ENCODE measurements at places on chromosomes 12 and 14.

DNA sequence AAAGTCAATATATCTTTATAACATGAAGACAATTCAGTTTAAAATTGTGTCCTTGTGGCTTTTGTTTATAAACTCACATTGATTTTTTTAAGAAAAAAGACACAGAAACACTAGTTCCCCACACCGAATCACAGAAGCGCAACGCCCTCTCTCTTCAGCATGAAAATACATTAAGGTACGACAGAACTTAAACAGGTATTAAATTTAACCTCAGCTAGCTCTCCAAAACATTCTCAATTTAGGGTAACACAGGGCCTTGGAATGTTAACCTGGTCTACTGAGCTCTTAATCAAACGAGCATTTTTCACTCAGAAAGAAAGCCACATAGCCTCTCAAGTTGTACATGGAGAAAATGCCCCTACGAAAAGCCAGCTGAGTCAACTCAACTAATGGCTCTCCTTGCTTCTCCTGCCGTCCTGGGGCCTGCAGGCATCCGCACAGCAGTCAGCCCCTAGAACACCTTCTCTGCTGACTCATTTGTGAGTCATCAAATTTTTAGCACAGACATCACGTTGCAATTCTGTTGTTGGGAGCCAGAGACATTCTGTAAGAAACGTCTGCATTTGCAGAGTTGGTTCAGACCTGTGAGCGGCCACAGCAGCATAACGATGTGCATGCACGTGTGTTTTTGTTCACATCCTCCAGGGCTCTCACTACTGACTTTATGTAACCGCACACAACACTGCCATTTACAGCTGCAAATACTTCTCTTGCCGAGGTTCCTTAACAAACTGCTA lies 141.6 kb downstream of the ITPR2 start:
- peak; percentile 53 for DNase-seq

- peak; percentile 94 for DNase-seq
Measured at GRCh38 chr12:116539905-116540482, 19.2 kb upstream of the MAP1LC3B2 start.

GRCh38 chr14:73750531-73750901 lies 36.3 kb upstream of the PNMA1 start:
- no peak for DNase-seq

- DNase-seq, result no peak
Measured at GRCh38 chr14:53824061-53824460, 132.6 kb downstream of the BMP4 start.

- no peak for DNase-seq
Measured at GRCh38 chr12:53166837-53167236, 13.7 kb upstream of the ZNF740 start.

GRCh38 chr12:45615268-45615667 lies 114.2 kb upstream of the ARID2 start:
- no peak for DNase-seq

DNA sequence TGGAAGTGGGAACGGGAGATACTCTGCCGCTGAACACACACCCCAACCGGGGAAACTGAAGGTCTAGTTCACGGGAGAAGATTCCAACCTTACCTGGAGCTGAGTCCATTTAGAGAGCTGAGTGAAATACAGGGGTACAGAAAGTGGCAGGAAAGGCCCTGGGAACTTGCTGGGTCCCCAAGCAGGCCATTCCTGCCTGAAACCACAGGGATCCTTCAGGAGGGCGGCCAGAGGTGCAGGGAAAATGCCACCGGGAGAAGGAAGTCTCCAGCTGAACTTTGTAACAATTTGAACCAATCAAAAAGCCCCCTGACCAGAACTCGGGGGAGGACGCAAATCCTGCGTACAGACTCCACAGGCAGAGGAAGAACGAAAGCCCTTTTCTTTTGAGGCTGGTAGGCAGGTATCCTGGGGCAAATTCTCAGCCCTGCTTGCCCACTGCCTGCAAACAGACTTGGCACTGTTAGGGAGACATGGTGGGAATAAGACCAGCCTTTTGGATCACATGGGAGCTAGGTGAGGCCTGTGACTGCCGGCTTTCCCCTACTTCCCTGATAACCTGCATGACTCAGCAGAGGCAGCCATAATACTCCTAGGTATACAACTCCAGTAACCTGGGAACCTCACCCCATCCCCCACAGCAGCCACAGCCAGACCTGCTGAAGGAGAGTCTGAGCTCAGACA lies 170.9 kb downstream of the SEC23A start:
- DNase-seq, result no peak

DNA sequence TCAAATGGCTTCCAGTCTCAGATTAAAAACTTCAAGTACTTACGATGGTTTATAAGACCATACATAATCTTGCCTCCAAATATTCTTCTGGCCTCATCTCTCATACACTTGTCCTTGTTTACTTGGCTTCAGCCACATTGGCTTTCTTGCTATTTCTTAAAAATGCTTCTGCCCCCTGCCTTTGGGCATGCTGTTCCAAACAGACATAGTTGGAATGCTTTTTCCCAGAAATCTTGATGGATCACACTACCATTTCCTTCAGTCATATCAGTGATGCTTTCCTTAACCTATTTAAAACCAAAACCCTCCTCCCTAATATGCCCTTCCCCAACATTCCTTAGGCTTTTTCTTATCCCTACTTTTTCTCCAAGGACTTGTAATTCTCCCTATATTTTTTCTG lies 74.4 kb upstream of the PAWR start:
- no peak for DNase-seq

DNA sequence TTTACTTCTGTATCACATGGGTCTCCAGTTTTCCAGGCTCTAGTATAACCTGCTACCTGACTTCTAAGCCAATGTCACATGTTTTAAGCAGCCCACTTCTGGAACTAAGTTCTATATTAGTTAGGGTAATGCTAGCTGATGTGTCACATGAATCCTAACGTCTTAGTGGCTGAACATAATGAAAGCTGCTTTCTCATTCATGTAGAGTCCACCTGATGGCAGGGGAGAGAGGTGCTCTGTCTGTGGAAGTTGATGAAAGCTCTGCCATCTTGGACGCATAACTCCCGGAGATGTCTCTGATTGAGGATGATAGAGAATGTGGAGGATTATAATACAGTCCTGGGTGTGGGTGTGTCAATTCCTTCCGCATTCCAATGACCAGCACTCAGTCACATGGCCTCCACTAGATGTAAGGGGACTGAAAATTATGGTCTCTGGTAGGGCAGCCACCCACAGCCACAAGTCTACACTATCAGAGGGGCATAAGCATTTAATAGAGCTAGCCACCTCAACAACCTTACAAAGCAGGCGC lies 234.4 kb upstream of the CRY1 start:
- no peak for DNase-seq

- DNase-seq, result no peak
Measured at GRCh38 chr12:14567351-14568162, at the start of gene PLBD1. Gene PLBD1 (minus strand): TSS chr12:14567883. CDS start chr12:14567696, 187 bp downstream.

GRCh38 chr12:45863332-45863731 lies 127.0 kb downstream of the SCAF11 start:
- DNase-seq, result no peak

DNA sequence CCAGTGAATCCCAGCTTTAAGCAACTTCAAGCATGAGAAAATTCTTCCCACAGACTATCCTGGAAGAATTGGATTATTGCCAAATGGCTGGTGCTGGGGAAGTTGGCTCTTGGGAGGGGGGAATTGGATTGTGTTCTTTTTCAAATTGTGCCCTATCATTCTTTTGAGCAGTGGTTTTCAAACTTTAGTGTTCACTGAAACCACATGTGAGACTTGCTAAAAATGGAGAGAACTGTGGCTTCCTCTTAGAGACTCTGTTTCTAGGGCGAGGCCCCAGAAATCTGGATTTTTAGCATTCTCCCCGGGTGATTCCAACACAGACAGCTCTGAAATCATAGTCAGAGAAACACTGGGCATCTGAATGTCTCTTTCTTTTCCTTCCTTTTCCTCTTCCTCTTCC lies 14.3 kb upstream of the OTUB2 start:
- DNase-seq, result no peak

DNA sequence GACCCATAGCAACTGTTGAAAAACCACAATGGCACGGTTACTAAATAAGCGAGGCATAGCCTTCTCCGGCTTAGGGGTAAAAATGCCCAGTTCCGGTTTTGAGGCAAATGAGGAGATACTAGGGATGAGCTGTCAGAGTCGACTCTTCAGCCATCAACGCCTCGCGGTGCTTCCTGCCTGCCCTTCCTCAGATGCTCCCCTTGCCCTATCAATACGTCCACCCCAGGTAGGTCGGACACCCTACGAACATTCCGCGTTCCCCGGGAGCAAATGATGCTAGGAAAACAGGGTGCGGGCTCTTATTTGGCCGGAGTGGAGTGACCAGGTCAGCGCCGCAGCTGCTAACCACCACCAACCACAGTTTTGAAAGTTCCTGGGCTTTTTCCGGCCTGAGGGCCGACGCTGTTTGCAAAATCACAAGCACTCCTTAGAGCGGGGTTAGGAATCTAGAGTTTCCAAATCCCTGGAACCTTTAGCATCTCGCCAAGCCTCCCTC lies 1.2 kb downstream of the SRSF9 start:
- DNase-seq, result peak; percentile 22

DNA sequence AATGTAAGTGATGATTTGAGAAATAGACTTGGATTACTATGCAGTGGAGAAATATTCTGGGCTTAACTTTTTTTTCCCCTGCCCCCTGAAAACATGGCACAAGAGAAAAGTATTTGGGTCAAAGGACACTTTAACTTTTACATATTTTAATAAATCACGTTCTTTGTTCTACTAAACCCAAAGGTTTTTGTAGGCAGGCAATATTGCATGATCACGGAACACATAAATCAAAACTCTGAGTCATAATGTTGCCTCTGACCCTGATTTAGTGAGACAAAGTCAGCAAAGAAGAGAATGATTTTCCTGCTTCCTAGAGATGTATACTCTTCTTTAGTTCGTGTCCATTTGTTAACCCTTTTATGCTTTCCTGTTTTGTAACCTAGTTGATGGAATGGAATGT lies 38.0 kb downstream of the ABCD2 start:
- no peak for DNase-seq

- no peak for DNase-seq
Measured at GRCh38 chr14:36028218-36028617, 148.3 kb downstream of the PTCSC3 start.

DNA sequence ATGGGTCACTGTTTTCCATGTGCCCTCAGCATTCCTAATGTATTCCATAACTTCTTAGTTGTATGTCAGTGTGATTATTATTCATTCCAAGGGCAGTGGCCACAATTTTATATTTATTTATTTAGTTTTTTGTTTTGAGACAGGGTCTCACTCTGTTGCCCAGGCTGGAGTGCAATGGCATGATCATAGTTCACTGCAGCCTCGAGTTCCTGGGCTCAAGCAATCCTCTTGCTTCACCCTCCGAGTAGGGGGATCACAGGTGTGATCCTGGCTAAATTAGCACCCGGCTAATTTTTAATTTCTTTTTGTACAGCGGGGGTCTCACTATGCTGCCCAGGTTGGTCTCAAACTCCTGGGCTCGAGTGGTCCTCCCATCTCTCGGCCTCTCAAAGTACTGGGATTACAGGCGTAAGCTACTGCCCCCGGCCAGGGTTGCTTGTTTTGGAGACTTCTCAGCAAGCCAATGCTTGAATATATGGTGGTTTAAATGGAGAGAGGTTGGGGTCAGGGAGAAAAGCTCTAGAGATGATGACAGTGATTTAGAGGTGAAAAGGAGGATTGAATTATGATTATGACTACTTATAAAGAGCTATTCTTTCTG lies 7.6 kb downstream of the GPRC5A start:
- no peak for DNase-seq

Measured in SK-N-DZ (cell line).